ENCODE measurements at places on chromosomes 3 and 15. TPM values are rescaled to one million over a fixed set of nuclear protein-coding genes. Genes with fewer than 3 reads are reported as not detected.

The CIP2A gene
- total RNA-seq = 21.4 TPM

- peak; percentile 58 for DNase-seq
Measured at GRCh38 chr3:156674911-156675829, 780 bp downstream of the TIPARP start.

- no peak for DNase-seq
Measured at GRCh38 chr15:72858205-72858604, 74.6 kb upstream of the ADPGK start.

DNA sequence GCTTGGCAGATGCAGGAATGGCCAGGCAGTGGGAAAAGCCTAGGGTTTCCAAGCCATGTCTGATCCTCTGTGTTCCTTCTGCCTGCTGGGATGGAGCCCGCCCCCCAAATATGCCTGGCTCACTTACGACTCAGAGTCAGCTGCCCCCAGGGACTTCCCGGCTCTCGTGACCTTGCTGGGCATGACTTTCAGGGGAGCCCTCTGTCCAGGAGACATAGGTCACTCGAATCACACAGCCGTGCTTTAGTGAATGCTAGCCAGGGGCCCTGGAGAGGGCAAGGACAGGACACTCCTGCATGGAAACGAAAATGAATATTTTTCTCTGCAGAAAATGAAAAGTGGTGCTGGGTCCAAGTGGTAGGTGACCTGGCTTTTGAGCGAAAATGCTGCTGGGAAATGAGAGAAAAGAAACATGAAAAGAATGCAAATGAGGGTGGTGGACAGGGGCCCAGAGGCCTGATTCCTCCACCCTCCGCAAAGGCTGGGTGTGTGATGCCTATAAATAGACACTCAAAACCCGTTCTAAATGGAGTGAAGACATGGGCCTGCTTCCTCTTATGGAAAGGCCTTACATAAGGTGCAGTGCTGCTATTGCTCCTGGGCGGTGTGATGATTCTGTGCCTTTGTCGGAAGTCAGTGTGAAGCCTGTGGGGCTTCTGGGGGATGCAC is 107.4 kb downstream of the APBA2 start:
- DNase-seq = no peak

The OR5K2 gene
- not detected for total RNA-seq

DNA sequence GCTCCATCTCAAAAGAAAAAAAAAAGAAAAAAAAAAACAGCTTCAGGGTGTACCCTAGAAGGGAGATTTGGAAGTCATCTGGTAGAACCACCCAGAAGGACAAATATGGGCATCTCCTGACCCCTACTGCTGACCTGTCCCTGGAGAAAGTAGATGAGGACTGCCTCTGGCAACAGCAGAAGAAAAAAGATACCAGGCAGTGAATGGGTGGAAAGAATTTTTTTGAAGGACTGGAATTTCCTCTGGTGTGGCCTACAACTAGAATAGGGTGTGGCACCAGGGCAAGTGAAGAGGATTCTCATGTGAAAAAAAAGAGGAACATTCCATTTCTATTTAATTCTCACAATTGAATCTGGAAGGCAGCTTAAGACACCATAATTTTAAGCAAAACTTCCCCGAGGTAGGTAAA is 3.1 kb downstream of the ANXA2 start:
- DNase-seq = no peak

The LSG1 gene
- 29.5 TPM for total RNA-seq

DNA sequence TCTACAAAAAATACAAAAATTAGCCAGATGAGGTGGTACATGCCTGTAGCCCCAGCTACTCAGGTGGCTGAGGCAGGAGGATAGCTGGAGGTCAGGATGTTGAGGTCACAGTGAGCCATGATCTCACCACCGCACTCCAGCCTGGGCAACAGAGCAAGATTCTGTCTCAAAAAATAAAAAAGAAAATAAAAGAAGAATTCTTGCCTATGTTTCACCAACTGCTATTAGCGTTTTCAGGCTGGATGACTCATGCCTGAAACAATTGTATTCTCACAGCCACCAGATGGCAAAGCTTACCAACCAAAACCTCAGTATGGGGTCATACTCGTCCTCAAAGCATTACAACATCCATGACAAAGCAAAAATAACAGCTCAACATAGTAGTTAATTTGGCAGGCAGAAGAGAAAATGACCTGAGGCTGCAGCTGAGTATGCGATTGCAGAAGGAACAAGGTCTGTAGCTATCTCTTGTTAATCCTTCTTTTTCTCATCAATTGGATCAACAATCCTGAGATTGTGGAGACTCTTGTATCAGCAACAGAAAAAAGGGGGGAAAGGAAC is 52.2 kb downstream of the TP53BP1 start:
- DNase-seq = no peak
